ENCODE measurements at places on chromosomes 5 and 9.

- no peak for DNase-seq
Observed at GRCh38 chr9:125883565-125884217, 136.5 kb downstream of the PBX3 start.

DNA sequence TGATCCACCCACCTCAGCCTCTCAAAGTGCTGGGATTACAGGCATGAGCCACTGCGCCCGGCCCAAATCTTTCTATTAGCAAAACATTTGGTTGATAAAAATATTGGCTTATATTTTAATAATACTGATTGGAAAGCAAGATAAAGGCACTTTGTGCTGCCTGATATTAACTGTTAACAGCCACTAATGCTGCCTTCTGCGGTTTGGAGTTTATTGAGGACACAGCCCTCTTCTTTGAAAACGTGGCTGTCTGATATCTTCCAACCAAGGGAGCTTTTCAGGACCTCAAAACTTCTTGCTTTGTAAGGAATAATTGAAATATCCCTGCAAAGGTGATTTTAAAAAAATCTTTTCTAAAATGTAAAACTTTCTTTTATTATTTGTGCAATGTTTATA lies 94.0 kb downstream of the IQGAP2 start:
- no peak for DNase-seq

DNA sequence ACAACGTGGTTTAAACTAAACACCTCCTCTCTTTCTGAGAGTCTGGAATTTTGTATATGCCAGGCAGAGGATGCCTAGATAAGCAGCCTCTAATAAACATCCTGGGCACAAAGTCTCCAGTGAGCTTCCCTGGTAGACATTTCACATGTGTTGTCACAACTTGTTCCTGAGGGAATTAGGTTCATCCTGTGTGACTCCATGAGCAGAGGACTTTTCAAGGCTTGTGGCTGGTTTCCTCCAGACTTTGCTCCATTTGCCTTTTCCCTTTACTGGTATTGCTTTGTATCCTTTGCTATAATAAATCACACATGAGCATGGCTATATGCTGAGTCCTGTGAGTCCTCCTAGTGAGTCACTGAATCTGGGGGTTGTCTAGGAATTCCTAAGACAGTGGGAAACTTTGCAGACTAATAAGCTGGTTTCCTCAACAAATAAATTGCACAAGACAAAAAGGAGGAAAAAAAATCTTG lies 77.4 kb downstream of the NR2F1-AS1 start:
- DNase-seq: no peak

DNA sequence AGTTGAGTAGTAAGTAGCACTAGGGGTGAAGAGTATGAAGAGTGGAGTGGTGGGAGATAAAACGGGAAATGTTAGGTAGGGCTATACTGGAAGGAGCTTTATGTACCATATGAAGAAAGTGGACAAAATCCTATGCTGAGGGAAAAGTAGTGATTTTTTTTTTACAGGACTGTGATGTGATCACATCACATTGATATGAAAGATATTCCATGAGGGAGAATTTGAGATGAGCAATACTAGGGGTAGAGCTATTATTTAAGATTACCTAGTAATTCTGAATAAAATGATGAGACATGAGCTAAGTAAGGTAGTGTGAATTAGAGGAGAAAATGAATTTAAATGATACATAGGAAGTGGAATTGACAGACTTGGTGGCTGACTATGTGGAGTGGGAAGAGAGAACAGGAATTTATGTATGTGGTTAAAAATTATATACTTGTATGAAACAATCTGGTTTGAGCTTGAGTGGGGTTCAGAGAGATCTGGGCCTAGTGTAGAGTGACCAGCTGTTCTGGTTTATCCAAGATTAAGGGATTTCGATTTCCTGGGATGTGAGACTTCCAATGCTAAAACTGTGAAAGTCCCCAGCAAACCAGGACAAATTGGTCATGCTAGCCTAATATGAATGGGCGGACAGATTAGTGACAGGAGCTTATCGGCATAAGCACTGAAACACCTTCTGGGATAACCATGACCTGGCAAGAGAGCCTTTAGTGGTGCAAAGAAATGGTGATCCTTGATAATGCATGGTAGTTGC lies 29.3 kb upstream of the STOM start:
- no peak for DNase-seq

DNA sequence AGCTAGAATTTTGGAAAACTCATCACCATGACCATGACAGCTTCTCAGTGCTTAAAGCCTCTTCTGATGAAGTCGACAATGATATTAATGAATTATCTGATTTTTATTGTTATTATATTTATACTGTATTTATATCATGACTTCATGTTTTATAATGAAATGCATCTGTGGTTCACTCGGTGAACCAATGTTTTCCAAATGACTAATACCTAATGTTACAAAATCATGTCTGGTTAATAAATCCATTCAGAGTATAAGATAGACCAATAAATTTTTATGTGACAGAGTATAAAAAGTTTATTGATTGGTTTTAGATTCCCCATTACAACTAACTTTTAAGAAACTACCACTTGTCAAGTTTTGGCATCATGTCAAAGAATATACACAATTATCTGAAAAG lies 416.5 kb downstream of the MLLT3 start:
- no peak for DNase-seq

GRCh38 chr5:119344231-119344630 lies 11.6 kb upstream of the TNFAIP8 start:
- DNase-seq: no peak

GRCh38 chr5:175698401-175699115 lies 40.7 kb downstream of the HRH2 start:
- DNase-seq: no peak

GRCh38 chr5:28914297-28914696 lies 1875.9 kb upstream of the CDH9 start:
- no peak for DNase-seq

- no peak for DNase-seq
Observed at GRCh38 chr5:130488252-130488651, 584.0 kb downstream of the CHSY3 start.

DNA sequence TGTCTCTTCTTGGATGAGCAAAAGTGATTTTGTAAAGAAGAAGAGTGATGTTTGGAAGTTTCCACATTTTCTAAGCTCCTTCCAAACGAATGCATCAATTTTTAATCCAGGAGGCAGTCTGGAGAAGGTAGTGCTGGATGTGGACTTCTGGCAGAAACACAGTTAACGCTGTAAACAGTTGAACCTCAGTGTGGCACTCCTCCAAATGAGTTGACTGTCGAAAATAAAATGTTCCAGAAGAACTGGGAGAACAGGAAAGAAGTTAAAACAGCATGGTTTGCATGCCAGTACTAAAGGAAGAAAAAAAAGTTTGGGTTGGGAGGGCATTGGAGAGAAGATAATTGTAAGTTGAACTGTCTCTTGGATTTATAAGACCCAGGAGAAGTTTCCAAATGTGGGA lies 6.5 kb downstream of the ZNF462 start:
- no peak for DNase-seq

All from NCI-H2171 treated with DMSO at 0.1 percent for 48 hours (cell line).